ENCODE measurements at places on chromosomes 12 and 14.

DNA sequence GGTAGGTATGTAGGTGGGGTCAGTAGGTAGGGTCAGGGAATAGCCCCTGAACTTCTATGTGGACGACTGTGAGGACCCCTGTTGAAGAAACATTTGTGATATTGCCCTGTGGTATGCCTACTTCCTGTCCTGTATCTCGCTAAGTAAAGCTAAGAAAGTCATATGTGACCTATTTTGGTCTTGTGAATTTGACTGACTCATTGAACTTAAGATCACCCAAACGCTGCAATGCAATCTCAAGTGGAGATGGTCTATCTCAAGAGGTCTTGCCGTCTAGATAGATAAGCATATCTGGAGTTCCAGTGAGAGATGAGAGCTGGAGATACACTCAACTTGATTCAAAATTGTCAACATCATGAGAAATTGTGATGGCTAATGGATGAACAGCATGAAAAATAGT lies 73.8 kb downstream of the TRAFD1 start:
- no peak for DNase-seq

DNA sequence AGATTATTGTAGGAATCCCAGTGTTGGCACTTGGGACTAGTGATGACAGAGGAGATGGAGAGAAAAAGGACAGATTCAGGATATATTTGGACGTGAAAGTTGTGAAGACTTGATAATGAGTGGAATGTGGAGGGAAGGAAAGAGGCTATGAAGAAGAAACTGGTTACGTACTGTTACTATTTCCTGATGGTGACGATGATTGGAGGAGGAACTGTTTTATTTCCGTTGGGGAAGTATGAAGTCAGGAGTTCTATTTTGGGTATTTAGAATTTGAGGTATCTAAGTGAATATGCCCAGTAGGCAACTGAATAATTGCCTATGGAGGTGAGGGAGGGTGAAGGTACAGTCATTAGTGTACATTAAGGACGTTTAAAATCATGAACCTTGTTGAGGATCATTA lies 207.2 kb downstream of the TMTC2 start:
- DNase-seq = no peak

- DNase-seq = no peak
Measured at GRCh38 chr12:71503579-71504391, 64.2 kb downstream of the LGR5 start.

DNA sequence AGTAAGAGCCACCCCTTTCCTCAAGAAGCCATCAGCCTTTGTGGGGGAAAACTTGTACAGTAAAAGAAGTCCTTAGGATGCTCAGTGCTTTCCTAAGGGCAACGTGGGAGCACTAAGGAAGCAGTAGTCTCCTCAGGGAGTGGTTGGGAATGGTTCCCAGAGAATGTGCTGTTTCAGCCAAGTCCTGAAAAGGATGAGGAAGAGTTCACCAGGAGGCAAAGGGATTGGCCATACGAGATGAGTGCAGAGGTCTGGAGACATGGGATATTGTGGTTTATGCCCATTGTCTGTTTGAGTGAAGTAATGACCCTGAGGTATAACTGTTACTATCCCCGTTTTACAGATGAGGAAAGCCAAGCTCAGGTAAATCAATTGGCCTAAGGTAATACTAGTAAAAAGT lies 86.0 kb upstream of the ATF1 start:
- no peak for DNase-seq

- no peak for DNase-seq
Measured at GRCh38 chr14:46323404-46323762, 328.2 kb downstream of the RPL10L start.

DNA sequence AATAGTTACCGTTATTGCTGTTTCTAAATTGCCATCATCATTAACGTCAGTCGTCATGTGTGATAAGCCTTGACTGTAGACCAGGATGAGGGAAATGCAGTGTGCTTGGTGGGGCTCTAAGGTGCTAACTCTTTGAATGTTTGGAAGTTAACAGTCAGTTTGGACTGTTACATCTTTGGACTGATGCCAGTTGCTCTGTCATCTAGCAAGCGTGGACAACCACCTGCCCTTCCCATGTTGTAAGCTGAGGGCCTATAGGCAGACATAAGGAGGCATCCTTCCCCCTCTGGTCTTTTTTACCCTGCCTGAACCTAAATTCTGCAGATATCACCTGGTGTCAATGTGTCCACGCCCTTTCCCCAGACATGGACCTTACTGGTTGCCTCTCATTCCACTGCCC lies 94.4 kb downstream of the PPP2R5C start:
- no peak for DNase-seq

DNA sequence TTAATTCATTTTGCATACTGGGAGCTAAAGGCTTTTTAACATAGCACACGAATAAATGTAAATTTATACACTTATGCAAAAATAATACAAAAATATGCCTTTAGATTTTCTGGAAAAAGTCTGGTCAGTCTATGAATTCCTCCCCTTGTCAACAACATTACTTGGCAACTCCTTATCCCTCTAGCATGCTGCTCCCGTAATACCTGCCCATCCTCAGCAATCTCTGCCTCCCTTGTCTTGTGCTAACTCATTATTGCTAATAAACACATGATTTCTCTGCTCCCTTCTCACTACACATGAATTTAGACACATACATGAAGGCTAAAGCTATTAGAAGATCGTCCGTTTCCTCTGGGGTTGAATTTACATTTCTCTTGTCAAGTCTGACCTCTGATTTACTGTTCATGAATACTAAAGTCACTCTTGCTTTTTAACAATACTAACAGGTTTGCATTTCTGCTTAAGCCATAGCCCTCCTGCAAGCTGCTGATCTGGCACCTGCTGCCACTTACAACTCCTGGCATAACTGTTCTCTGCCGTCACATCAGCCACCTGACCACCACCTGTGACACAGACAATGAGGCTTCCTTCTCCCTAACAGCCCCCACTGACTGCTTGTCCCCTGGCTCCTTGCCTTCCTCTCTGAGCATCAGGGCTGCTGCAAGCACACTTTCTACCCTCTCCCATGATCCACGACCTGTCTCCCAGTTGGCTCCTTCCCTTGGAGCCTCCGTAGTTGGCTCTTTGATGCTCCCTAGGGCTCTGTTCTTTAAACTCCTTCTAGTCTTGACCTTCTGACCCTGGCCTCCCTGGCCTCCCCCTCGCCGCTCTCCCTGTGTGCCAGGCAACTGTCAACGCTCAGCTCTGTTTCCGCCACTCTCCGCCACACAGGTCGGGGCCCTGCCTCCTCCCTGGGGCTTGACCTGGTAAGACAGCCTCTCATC lies 177.6 kb downstream of the CALM1 start:
- no peak for DNase-seq

DNA sequence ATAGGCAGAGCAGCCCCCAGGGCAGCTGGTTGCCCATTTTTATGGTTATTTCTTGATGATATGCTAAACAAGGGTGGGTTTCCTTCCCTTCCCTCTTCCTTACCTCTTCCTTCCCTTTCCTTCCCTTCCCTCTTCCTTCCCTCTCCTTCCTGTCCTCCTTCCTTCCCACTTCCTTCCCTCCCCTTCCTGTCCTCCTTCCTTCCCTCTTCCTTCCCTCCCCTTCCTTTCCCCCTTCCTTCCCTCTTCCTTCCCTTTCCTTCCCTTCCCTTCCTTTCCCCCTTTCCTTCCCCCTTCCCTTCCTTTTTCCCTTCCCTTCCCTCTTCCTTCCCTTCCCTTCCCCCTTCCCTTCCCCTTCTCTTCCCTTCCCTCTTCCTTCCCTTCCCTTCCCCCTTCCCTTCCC lies 87.7 kb downstream of the MAP1LC3B2 start:
- DNase-seq = no peak

DNA sequence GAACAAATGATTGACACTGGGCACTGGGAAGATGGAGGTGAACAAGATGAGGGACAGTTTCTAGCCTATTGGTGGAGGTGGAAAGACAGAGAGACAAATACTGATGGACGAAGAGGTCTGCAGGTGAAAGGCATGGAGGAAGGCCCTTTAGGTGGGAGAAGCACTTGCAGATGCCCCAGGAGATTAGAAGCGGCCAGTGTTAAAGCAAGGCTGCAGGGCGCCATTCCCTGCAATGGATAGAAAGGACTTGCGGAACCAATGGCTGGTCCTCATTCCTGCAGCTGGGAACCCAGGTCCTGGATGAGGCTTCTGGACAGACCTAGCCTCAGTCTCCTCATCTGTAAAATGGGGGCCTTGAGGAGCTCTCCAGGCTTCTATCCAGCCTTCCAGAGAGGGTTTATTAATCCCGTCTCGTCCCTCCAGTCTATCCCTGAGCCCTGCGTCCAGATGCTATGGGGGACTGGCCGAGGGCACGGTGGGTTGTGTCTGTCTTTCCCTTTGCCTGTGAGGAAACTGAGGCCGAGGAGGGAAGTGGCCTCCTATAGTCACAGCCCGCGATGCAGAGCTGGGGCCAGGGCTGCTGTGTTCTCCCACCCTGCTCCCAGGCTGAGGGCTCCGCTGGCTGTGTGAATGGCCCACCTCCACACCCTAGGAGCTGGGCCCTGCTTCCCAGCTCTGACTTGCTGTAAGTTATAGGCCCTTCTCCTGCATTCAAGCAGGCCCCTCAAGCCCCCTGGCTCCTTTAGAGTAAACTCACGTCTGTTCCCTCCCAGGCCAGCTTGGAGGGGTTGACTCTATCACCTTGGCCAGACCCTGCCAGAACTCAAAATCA lies 33.0 kb downstream of the CYP46A1 start:
- no peak for DNase-seq

DNA sequence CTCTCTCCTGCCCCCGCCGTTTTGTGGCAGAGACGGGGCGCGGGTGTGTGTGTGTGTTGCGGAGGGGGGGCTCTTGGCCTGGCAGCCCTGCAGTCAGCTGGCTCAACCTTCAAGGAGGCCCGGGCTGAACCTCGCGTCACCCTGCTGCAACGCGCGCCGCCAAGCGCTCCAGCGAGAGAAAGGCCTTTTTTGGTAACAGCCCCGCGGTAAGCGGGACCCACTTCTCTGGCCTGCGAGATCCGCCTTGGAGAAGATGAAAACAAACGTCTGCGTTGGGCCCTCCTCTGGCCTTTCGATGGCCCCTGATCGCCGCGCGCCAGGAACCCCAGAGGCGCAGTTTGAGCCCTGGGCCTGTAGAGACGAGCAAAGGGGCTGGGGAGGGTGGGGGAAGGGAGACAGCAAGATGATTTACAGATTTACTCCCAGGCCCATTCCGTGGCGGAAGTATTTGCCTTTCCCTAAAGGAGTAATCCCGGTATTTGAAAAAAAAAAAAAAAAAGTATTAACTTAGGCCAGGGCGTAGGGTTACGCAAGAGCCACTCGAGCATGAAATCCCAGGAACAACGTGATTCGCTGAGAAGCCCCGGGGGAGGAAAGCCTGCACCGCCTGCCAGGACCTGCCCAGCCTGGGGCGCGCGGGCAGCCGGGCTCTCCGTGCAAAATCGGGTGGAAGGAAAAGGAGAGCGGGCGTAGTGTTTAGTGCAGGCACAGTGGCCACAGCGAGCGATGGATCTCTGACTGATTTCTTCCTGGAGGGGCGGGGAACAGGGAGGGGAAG lies 4.5 kb upstream of the IRF2BPL start:
- peak; percentile 71 for DNase-seq

- DNase-seq = no peak
Measured at GRCh38 chr12:88503281-88503703, 77.0 kb downstream of the KITLG start.

DNA sequence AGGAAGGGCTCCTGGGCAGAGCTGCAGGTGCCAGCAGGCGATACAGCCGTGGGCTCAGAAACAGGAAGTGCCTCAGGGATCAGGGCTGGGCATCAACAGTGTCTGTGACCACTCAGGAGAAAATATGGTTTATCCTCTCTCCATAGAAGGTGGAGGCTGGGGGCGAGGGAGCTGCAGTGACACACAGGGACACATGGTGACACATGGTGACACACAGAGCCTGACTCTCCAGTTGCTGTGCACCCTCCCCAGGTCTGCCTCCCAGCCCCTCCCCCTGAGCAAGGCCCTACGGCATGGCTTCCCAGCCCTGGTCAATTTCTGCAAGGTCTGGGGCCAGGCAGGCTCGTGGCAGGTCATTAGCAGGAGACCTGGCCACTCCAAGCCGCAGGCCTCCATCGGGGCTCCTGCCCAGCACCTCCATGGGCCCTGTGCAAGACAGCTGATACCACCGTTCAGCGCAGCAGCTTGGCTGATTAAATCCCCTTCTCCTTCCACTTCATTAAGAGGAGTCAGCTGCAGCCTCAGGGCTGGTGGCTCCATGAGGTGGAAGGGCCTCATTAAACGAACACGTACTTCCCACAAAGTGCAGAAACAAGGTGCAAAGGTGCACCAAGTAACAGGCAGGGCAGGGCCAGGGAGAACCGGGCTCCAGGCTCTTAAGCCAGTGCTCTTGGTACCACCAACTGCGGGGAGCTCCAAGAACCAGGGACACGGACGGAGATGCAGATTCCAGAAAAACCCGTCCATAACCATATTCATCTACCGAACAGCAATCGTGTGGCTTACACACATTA lies 60.7 kb downstream of the CCNK start:
- DNase-seq = no peak

- DNase-seq = no peak
Measured at GRCh38 chr12:52011602-52012214, 5.0 kb downstream of the TAMALIN start.

GRCh38 chr14:65035049-65035448 lies 48.4 kb downstream of the FNTB start:
- no peak for DNase-seq

DNA sequence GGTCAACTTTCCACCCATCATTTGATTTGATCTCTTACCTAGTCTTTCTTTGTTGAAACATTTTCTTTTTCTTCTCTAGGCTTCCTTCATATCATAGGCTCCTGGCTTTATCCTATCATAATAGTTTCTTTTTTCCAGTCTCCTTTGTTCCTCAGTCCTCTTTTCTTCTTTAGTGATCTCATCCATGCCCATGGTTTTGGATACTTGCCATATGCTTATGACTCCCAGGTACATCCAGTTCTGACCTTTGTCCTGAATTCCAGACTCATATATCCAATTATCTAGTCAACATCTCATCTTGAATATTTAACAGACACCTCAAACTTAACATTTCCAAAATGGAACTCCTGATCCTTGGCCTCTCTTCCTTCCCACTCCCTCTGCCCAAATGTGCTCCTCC lies 36.1 kb upstream of the KRAS start:
- DNase-seq = no peak

DNA sequence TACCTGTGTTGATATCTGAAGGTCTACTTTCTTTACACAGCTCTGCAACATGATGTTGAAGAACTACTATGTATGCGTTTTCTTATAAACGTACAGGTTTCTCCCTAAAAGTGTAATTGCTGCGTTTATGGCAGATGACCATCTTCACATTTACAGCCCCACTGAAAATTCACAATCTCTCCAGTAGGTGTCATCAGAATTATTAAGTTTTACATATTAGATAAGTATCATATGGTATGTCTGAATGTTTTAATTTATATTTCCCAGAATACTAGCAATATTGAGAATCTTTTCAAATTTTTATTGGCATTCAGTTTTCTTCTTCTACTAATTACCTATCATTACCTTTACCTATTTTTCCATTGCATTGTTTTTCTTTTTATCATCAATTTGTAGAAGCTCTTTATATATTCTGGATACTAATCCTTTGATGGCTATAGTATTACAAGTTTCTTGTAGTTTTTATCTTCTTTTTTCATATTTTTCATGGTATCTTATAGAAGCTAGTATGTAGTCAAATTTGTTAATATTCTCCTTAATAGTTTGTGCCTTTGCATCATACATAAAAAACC lies 123.5 kb downstream of the CAPZA3 start:
- no peak for DNase-seq

- DNase-seq = no peak
Measured at GRCh38 chr14:93304771-93305170, 28.1 kb downstream of the BTBD7 start.

- DNase-seq = no peak
Measured at GRCh38 chr12:3920351-3921150, 47.4 kb upstream of the PARP11 start.

- no peak for DNase-seq
Measured at GRCh38 chr12:43836475-43836989, 651 bp downstream of the TMEM117 start.

GRCh38 chr12:112182499-112182898 lies 57.1 kb downstream of the TRAFD1 start:
- DNase-seq = no peak
